Cortex of kidney (tissue), 1 donor: ENCODE measurements at places on chromosomes 2 and 18.

- DNase-seq = no peak
Observed at GRCh38 chr2:33616873-33617272, 17.8 kb upstream of the FAM98A start.

- DNase-seq = no peak
Observed at GRCh38 chr2:54672590-54673456, 50.6 kb upstream of the EML6 start.

- DNase-seq = no peak
Observed at GRCh38 chr2:182715121-182715891, 751 bp upstream of the DNAJC10 start.

- DNase-seq = no peak
Observed at GRCh38 chr18:49491534-49491856, 4.5 kb upstream of the C18orf32 start.

DNA sequence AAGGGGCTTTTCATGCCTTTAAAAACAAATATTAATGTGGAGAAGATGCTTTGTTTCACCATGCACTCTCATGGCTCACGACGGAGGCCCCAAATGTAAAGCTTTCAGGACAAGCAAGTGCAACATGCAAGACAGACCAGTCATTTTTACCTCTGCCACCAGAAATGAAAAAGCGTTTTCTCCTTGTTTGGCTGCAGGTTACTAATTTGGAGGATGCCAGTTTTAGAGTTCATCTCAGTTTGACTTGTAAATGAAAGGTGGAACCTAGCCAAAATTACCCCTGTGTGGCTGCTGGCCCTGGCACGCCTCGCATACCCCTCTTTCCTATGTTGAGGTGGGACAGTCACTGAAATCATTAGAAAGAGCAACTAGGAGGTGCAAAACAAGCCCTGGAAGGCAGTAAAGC lies 138.6 kb downstream of the BCL2 start:
- DNase-seq = no peak

DNA sequence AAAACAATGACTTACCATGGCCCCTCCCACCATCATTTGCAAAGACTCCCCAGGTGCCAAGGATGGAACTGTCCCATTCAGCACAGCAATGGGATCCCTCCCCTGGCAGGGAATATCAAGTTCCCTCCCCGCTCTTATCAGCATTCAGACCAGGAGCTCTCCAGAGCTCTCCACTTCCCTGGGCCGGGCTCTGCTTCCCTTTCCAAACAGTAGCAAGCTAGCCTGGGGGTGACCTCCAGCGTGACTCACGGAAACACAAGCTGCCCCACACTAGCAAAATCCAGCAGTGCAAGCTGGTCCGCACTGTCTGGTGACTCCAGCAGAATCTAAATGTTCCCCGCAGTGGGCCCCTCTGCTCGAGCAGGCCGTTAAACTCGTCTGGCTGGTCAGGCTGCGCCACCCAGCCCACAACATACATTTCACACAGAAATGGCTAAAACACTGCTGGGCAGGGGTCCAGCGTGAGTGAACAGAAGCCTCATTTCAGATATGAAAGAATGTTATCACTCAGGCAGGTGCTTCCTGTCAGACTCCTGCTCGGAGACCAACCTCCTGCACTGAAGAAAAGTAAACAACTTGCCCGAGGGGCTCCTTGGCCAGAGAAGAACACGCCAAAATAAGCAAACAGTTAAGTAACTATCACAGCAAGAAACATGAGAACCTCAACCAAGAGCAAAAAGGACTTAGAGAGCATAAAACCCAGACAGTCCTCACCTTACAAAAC lies 33.9 kb downstream of the STAT1 start:
- DNase-seq = no peak

DNA sequence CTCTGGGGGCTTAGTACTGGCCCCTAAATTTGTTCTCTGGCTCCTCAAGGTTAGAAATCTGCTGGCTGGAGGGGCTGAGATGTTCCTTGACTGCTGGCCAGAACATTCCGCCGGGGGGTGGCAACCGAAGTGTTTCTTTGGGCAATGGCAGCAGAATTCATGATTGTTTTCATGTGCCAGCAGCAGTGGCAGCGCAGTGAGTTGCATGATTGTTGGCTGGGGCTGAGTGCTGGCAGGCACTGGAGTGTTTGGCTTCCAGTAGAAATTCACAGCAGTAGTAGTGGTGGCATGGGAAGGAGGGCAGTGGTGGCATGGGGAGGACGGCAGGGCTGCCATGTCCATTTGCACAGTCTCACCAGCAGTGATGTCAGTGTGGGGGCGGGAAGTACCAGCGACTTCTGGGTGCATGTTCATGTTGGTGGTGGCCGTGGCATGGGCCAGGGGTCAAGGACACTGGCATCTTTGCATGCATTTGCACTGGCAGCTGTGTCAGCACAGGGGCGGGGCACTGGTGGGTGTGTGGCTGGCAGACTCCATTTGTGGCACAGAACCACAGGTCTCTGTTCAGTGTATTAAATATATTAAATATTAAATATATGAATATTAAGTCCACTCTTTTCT lies 130.6 kb upstream of the CDH7 start:
- no peak for DNase-seq

GRCh38 chr2:239666855-239667376 lies 266.1 kb upstream of the HDAC4 start:
- no peak for DNase-seq

GRCh38 chr2:109031476-109032228 lies 42.6 kb upstream of the EDAR start:
- DNase-seq = no peak

DNA sequence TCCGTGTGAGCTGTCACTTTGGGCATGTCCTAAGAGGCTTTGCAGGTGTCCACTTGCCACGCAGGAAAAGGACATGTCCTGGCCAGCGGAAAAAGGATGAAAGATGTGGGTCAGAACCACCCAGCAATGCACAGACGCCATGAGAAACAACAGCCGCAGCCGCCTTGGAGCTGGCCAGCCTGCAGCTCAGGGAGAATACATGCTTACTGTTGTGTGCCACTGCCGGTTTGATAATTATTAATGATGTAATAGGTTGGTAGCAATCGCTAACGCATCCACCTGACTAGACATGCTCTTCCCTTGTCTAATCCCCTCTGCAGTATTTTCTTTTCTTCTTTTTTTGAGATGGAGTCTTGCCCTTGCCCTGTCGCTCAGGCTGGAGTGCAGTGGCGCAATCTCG lies 221.7 kb downstream of the HAUS1 start:
- DNase-seq = no peak
